ENCODE measurements at places on chromosomes 4 and X. TPM values are rescaled to one million over a fixed set of nuclear protein-coding genes. Genes with fewer than 3 reads are reported as not detected.

PPID gene
- total RNA-seq = 36.0 TPM

CTAG1B gene
- total RNA-seq = not detected

KLHL34 gene
- total RNA-seq = under 0.01 TPM

SSX3 gene
- not detected for total RNA-seq

F8 gene
- total RNA-seq = 2.1 TPM

TXK gene
- not detected for total RNA-seq

OPRPN gene
- total RNA-seq = not detected

TRPC3 gene
- total RNA-seq = 1.7 TPM

SPP1 gene
- total RNA-seq = 58.1 TPM

MANBA gene
- 55.0 TPM for total RNA-seq

MAB21L2 gene
- 0.12 TPM for total RNA-seq

TRIM61 gene
- 1.5 TPM for total RNA-seq

TEX13B gene
- total RNA-seq = 0.12 TPM

CPLX1 gene
- under 0.01 TPM for total RNA-seq

All from uterine smooth muscle cell (primary cell).